Peyer's patch (tissue), 4 donors: ENCODE measurements at places on chromosomes 6 and 20.

DNA sequence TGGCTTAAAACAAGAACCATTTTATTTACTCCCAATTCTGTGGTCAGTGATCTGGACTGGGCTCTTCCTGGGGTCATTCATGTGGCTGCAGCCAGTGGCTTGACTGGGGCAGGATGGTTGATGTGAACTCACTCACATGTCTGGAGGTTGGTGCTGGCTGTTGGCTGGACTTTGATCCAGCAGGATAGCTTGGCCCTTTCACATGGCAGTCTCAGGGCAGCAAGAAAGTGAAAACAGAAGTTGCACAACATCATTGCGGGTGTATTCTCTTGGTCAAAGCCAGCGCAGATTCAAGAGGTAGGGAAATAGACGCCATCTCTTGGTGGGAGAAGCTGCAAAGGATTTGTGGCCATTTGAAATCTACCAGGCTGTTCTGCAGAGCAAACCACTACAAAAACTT lies 77.2 kb downstream of the MDGA1 start:
- no peak overlapping the region for H3K4me3 ChIP-seq
- H3K27ac ChIP-seq, result no peak overlapping the region
- no peaks in the 10 kb centered on the region for H3K4me1 ChIP-seq
- no peaks in the 10 kb centered on the region for H3K27me3 ChIP-seq
- DNase-seq, result no peak

DNA sequence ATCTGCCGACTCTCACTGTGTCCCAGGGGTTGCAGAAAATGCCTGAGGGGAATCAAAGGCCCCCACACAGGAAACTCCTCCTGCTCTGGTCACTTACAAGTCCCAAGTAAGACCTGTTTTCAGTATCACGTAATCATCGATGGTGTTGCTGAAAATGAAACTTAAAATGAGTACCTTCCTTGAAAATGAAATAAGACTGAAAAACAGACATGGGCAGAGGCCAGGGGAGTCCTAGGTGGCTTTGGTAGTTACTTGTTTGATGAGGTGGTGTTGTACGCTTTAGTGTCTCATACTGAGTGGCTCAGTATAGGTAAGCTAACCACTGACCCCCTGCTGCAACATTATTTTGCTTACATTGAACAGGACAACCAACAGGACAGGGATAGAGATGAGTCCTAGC lies 43.0 kb upstream of the SYNCRIP start:
- H3K27ac ChIP-seq, result no peak overlapping the region
- no peak overlapping the region for H3K4me3 ChIP-seq
- no peaks in the 10 kb centered on the region for H3K27me3 ChIP-seq
- no peaks in the 10 kb centered on the region for H3K4me1 ChIP-seq

DNA sequence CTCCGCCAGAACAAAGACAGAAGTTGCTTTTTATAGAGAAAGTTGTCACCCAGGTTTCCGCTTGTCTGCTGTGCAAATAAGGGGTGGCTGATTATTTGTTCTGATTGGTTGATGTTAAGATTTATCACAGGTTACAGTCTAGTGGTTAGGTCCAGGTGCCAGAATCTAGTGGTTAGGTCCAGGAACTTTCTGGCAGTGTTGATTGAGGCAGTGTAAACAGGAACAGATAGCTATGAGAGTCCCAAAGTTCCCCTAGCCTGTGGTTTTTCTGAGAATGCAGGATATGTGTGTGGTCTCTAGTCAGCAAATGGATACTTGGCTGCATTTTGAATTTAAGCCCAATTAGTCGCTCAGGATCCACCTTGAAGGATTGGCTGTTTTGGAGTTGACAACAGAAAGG lies 148.0 kb downstream of the TMEM200A start:
- peak overlapping the region; percentile 6 for H3K27ac ChIP-seq
- H3K27me3 ChIP-seq, result no peaks in the 10 kb centered on the region
- no peaks in the 10 kb centered on the region for H3K4me1 ChIP-seq
- no peak overlapping the region for H3K4me3 ChIP-seq
- H3K36me3 ChIP-seq, result no peaks in the 10 kb centered on the region

GRCh38 chr6:62613928-62614327 lies 327.9 kb upstream of the KHDRBS2 start:
- H3K4me3 ChIP-seq, result no peak overlapping the region
- H3K4me1 ChIP-seq, result no peaks in the 10 kb centered on the region
- H3K36me3 ChIP-seq, result no peaks in the 10 kb centered on the region
- no peak for DNase-seq

- H3K27me3 ChIP-seq, result no peaks in the 10 kb centered on the region
- no peaks in the 10 kb centered on the region for H3K36me3 ChIP-seq
- H3K4me3 ChIP-seq, result no peak overlapping the region
- no peak for DNase-seq
- no peaks in the 10 kb centered on the region for H3K4me1 ChIP-seq
These were observed 40.2 kb upstream of the PHACTR3 start for GRCh38 chr20:59564171-59564570.

GRCh38 chr20:44727039-44727438 lies 11.9 kb downstream of the CCN5 start:
- no peak overlapping the region for H3K27ac ChIP-seq
- H3K4me1 ChIP-seq, result no peaks in the 10 kb centered on the region
- DNase-seq, result no peak
- no peaks in the 10 kb centered on the region for H3K36me3 ChIP-seq
- H3K4me3 ChIP-seq, result no peak overlapping the region
- no peaks in the 10 kb centered on the region for H3K27me3 ChIP-seq

DNA sequence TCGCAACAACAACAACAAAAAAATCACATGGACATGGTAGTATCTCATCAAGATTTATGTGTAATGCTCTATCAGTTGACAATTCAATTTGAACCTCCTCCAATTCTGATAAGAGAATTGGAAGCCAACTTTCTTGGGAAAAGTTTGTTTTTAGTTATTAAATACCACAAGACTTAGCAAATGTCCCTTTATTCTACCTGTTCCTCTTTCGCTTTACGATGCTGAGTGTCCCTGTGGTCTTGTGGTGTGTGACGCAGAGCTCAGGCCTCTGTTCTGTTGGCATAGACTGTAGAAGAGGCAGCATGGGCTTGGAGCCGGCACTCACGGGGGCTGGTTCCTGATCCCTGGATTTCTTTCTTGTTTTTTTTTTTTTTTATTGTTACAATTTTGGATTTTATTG lies 76.7 kb downstream of the PSMB1 start:
- H3K4me1 ChIP-seq, result no peaks in the 10 kb centered on the region
- H3K4me3 ChIP-seq, result no peak overlapping the region
- H3K27ac ChIP-seq, result no peak overlapping the region
- H3K36me3 ChIP-seq, result no peaks in the 10 kb centered on the region

- no peak overlapping the region for H3K4me3 ChIP-seq
- H3K4me1 ChIP-seq, result no peaks in the 10 kb centered on the region
- no peaks in the 10 kb centered on the region for H3K36me3 ChIP-seq
These were observed 11.6 kb upstream of the STX16 start for GRCh38 chr20:58639182-58640146.

GRCh38 chr6:165985806-165986299 lies 181.8 kb downstream of the TBXT start:
- peak overlapping the region; percentile 50 for H3K4me3 ChIP-seq
- peaks cover 6% of the 10 kb centered on the region for H3K27me3 ChIP-seq
- no peak overlapping the region for H3K27ac ChIP-seq
- no peaks in the 10 kb centered on the region for H3K4me1 ChIP-seq
- H3K36me3 ChIP-seq, result no peaks in the 10 kb centered on the region

GRCh38 chr6:16729744-16730143 lies 31.5 kb downstream of the ATXN1 start:
- H3K27ac ChIP-seq, result no peak overlapping the region
- no peaks in the 10 kb centered on the region for H3K27me3 ChIP-seq
- H3K4me3 ChIP-seq, result no peak overlapping the region
- DNase-seq, result no peak

- no peaks in the 10 kb centered on the region for H3K4me1 ChIP-seq
- no peak overlapping the region for H3K4me3 ChIP-seq
- H3K36me3 ChIP-seq, result no peaks in the 10 kb centered on the region
- no peak for DNase-seq
- no peaks in the 10 kb centered on the region for H3K27me3 ChIP-seq
These were observed 628.2 kb downstream of the COL12A1 start for GRCh38 chr6:74577619-74578018.

GRCh38 chr6:147911686-147912085 lies 403.2 kb downstream of the SAMD5 start:
- H3K36me3 ChIP-seq, result no peaks in the 10 kb centered on the region
- H3K27me3 ChIP-seq, result no peaks in the 10 kb centered on the region
- DNase-seq, result no peak
- H3K4me1 ChIP-seq, result no peaks in the 10 kb centered on the region

DNA sequence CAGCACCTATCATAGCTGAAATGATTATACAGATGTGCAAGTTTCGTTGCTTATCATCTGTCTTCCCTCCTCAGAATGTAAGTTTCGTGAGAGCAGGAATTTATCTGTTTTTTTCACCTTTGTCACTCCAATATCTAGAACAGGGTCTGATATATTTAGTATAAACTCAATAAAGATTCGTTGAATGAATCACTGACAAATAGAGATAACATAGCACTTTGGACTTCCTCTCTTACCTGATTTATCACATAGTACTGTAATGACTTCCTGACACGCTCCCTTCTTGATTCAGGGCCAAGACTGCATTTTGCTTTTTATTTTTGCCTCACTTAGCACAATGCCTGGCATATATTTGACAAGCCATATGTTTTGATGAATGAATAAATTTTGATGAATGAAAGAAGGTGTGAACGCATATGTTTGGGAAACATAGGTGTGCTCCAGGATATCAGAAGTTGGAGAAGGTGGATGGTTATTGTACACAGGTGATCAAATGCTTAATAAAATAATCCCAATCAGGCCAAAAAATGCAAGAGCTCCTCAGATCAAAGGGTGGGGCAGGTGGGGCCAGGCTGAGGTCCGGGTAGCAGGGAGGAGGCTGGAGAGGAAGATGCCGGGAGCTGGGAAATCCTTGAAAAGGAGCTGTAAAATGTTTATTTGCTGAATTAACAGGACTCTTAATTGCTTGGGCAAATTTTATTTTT lies 33.0 kb downstream of the PIM1 start:
- peak overlapping the region; percentile 56 for H3K27ac ChIP-seq
- DNase-seq, result peak; percentile 46
- no peaks in the 10 kb centered on the region for H3K27me3 ChIP-seq
- no peak overlapping the region for H3K4me3 ChIP-seq
- no peaks in the 10 kb centered on the region for H3K36me3 ChIP-seq

DNA sequence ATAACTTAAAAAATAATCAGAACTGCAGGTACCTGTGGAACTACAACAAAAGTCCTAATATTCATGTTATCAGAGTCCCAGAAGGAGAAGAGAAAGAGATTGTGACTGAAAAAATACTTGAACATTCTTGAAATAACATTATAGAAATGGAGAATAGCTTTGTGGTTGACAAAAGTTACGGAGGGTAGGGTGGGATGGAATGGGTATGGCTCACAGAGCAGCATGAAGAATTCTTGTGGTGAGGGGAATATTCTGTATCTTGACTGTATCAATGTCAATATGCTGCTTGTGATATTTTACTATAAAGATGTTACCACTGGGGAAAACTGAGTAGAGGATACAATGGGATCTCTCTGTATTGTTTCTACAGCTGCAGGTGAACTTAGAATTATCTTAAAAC lies 122.5 kb downstream of the DST start:
- no peak for DNase-seq
- H3K4me1 ChIP-seq, result no peaks in the 10 kb centered on the region
- H3K27me3 ChIP-seq, result no peaks in the 10 kb centered on the region
- H3K4me3 ChIP-seq, result no peak overlapping the region

- H3K36me3 ChIP-seq, result peaks cover 25% of the 10 kb centered on the region
- H3K4me3 ChIP-seq, result no peak overlapping the region
- no peak for DNase-seq
- no peaks in the 10 kb centered on the region for H3K27me3 ChIP-seq
- H3K27ac ChIP-seq, result no peak overlapping the region
These were observed 175.6 kb downstream of the DTNBP1 start for GRCh38 chr6:15487262-15487661.

- H3K4me1 ChIP-seq, result no peaks in the 10 kb centered on the region
- no peak overlapping the region for H3K27ac ChIP-seq
- H3K4me3 ChIP-seq, result no peak overlapping the region
- DNase-seq, result no peak
These were observed 356.4 kb downstream of the CDH4 start for GRCh38 chr20:61608275-61609085.

DNA sequence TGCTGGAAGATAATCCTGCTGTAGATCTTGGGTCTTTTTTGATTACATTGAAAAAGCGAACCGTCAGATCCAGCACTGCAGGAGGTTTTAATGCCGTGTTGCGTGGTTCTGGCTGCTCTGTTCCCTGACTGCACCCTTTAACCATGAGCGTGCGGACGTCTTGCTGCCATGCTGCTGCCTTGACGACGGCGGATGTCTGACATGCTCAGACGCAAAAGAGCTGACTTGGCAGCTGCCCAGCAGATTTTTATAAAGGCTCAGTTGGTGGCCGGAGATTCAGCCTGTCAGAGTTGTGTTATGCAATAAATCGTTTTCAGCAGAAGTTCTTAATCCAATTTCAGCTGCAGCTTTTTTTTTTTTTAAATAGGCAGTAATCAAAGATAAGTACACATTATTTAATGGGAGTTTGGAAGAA lies 119.4 kb downstream of the JARID2 start:
- no peaks in the 10 kb centered on the region for H3K36me3 ChIP-seq
- no peak overlapping the region for H3K4me3 ChIP-seq
- DNase-seq, result peak; percentile 84
- H3K4me1 ChIP-seq, result peaks cover 12% of the 10 kb centered on the region
- no peaks in the 10 kb centered on the region for H3K27me3 ChIP-seq

- H3K36me3 ChIP-seq, result no peaks in the 10 kb centered on the region
- peaks cover 30% of the 10 kb centered on the region for H3K4me1 ChIP-seq
- no peak overlapping the region for H3K27ac ChIP-seq
- H3K4me3 ChIP-seq, result no peak overlapping the region
- no peaks in the 10 kb centered on the region for H3K27me3 ChIP-seq
These were observed 26.7 kb upstream of the AKIRIN2 start for GRCh38 chr6:87728706-87729105.

GRCh38 chr6:114421199-114421598 lies 78.4 kb upstream of the HS3ST5 start:
- H3K36me3 ChIP-seq, result no peaks in the 10 kb centered on the region
- no peak for DNase-seq
- no peak overlapping the region for H3K27ac ChIP-seq
- H3K4me1 ChIP-seq, result no peaks in the 10 kb centered on the region
- no peaks in the 10 kb centered on the region for H3K27me3 ChIP-seq

- no peaks in the 10 kb centered on the region for H3K27me3 ChIP-seq
- H3K4me3 ChIP-seq, result no peak overlapping the region
- no peaks in the 10 kb centered on the region for H3K36me3 ChIP-seq
- no peak overlapping the region for H3K27ac ChIP-seq
- no peaks in the 10 kb centered on the region for H3K4me1 ChIP-seq
- no peak for DNase-seq
These were observed 169.8 kb upstream of the PROKR2 start for GRCh38 chr20:5486377-5487054.

GRCh38 chr20:59577037-59577808 lies 27.1 kb upstream of the PHACTR3 start:
- H3K4me1 ChIP-seq, result no peaks in the 10 kb centered on the region
- H3K36me3 ChIP-seq, result no peaks in the 10 kb centered on the region
- H3K27me3 ChIP-seq, result no peaks in the 10 kb centered on the region
- DNase-seq, result no peak
- H3K4me3 ChIP-seq, result peak overlapping the region; percentile 26
- H3K27ac ChIP-seq, result no peak overlapping the region

DNA sequence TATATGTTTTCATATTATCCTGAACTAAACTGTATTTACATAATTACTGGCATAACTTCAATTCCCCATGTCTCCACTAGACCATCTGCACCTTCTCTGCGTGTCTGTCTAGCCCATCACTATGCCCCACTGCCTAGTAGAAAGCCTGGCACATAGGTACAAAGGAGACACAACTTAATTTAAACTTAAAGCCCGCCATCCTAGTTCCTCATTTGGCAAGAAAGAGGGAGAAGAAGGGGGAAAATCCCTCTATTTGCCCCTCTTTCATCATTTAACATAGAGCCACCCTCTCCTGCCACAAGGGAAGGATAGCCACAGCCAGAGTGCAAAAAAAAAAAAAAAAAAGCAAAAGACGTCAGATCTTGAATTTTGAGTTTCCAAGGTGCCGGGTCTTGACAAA lies 1.8 kb downstream of the PKIG start:
- peak overlapping the region; percentile 66 for H3K27ac ChIP-seq
- DNase-seq, result no peak
- peak overlapping the region; percentile 41 for H3K4me3 ChIP-seq
- H3K4me1 ChIP-seq, result peaks cover 8% of the 10 kb centered on the region
